ENCODE measurements at places on chromosomes 11 and 22.

DNA sequence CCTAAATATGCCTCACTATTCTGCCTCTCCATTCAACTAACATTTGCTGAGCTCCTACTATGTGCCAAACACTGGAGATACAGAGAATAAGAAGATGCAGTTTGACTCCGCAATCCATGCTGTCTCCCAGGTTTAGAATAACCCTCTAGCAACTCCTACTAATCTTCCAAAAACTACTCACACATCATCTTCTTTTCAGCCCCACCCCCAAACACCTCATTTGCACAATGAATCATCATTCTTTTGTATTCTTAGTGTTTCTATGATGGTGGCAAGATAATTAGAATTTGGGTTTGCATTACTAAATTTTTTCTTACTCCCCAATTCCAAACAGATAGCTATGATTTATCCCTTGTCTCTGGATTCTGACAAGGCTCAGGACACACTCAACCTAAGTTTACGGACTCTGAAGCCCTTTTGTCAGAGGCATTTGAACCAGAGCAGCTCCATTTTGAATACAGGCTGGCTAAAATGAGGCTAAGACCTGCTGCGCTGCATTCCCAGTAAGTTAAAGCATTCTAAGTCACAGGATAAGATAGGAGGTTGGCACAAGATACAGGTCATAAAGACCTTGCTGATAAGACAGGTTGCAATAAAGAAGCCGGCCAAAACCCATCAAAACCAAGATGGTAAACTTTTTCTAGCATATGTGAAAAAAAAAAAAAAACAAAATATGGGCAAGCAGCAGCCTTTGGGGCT is 1038.9 kb downstream of the DLG2 start:
- DNase-seq = no peak

DNA sequence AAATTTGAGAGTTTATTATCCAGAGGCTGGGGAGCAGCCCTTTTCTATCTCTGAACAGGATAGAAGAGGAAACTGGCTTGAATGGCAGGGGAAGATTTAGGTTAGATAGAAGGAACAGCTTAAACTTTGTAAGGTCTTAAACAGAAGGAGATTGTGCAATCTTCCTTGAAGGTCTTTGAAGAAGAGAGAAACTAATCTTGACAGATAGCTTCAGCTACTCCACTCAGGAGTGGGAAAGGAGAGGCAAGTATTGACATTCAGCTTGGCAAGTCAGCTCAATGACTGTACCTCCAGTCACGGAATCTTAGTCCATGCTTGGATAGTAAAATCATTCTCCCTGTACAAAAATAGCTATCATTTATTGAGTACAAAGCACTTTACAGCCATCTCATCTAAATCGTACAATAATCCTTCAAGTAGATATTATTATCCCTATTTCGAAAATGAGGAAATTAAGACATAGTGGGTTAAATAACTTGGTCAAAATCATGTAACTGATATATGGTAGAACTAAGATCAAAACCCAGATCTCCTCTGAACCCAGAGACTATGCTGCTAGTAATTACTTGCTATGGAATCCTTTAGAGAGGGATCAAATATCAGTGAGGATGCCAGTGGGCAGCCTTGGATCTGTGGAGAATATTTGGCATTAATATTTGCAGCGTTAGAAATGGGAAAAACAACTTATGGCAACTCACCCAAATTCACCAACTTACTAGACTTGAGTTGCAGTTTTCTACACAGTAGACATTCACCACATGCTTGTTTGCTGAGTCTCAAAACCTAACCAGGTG is 14.6 kb downstream of the C11orf97 start:
- no peak for DNase-seq

- no peak for DNase-seq
Measured at GRCh38 chr22:48960576-48960975, 867.1 kb downstream of the BRD1 start.

DNA sequence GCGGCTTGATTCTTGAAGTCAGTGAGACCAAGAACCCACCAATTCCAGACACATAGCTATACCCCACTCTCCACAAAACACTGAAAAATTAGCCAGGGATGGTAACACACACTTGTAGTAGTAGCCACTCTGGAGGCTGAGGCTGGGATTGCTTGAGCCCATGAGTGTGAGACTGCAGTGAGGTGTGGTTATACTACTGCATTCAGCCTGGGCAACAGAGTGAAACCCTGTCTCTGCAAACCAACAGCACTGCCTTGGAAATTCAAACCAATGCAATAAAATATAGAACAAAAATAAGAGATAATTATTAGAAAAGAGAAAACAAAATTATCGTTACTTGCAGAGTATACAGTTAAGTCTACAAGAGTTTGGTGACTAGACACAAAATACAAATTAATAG is 20.2 kb upstream of the PRDM10 start:
- no peak for DNase-seq

- no peak for DNase-seq
Measured at GRCh38 chr11:34264303-34265110, 93.3 kb downstream of the ABTB2 start.

DNA sequence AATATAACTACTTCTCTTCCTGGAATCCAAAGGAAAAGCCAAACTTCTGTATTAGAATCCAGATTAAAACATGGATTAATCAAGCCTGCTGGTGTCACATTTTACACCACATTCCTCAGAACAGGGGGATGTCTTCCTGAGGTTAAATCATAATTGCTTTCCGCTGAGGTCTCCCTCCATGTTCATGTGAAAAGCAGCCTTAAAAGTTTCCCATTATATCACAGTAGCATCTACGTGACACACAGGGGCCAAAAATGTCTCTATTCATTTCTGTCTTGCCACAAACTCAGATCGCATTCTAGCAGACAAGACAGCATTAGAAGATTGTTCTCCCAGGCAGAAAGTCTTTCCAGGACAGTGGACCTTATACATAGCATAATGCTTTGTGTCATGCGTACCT is 788.7 kb downstream of the OPCML start:
- no peak for DNase-seq

GRCh38 chr11:102061276-102061675 is 14.0 kb downstream of the CFAP300 start:
- no peak for DNase-seq

DNA sequence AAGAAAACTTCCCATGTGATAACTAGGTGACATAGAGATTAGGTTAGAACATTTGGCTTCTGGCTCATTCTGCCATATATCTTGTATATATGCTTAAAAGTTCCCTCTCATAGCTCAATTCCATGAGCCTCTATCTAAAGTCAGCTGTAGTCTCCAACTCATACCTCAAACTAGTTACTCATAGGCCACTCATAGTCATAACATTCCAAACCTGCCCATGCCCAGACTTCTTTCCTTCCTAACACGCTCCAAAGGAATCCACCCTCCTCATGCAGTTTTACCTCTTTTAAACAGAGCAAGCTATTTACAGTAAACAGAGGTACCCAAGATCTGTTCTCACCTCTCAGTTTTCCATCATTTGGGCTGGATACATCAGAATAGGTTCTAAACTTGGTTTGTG is 39.4 kb downstream of the GLYATL2 start:
- no peak for DNase-seq

GRCh38 chr11:8867035-8867434 is 44.0 kb upstream of the AKIP1 start:
- DNase-seq = no peak

GRCh38 chr11:16326679-16327297 is 29.6 kb downstream of the SOX6 start:
- no peak for DNase-seq

DNA sequence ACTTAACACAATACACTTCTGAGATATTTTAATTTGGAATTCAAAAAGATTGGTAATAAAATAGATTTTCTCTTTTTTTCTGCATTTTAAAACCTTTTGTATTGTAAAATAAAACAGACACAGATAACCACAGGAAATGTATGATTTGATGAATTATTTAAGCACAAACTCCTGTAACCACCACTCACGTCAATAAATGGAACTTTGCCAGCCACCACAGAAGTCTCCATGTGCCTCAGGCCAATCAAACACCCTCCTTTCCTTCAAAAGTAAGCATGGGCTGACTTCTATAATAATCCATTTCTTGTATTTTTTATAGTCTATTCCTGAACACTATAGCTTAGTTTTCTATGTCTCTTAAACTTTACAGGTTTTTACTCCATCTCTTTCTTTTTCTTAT is 721.7 kb downstream of the DLG2 start:
- DNase-seq = no peak

DNA sequence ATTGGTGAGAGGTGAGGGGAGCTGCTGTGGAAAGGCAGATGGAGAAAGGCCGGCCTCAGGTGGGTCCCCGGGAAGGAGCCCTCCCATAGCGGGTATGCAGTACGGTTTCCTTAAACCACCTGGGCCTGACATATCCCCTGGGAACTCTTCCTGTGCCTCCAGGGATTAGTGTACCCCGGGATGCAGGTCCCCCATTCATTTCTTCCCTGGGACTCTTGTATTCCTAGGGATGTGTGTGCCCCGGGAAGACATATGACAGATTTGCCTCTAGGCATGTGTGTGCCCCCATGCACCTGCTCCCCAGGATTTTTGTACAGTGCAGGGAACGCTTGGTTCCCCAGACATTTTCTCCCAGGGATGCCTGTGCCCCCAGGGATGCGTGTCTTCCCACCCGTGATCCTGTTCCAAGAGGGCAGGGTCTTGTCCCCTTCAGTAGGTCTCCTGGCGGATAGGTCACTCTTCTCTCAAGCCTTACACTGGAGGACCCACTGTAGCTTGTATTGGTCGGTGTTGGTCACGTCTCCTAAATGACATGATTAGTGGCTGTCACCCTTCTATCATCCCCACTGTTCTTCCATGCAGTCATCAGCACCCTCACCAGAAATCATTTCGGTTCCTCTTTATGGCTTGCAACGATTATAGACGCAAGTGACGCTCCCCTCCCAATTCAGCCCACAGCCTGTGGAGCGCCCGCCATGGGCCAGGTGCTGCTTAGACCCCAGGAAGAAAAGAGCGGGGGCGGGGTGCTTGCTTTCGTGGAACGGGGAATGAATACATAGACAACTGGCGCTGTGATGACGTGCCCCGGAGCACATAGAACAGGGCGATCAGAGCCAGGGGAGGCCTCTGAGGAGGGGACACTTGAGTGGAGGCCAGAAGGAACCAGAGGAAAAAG is 1.3 kb downstream of the PARVB start:
- no peak for DNase-seq

- DNase-seq = no peak
Measured at GRCh38 chr11:115941481-115941993, 437.3 kb upstream of the CADM1 start.

DNA sequence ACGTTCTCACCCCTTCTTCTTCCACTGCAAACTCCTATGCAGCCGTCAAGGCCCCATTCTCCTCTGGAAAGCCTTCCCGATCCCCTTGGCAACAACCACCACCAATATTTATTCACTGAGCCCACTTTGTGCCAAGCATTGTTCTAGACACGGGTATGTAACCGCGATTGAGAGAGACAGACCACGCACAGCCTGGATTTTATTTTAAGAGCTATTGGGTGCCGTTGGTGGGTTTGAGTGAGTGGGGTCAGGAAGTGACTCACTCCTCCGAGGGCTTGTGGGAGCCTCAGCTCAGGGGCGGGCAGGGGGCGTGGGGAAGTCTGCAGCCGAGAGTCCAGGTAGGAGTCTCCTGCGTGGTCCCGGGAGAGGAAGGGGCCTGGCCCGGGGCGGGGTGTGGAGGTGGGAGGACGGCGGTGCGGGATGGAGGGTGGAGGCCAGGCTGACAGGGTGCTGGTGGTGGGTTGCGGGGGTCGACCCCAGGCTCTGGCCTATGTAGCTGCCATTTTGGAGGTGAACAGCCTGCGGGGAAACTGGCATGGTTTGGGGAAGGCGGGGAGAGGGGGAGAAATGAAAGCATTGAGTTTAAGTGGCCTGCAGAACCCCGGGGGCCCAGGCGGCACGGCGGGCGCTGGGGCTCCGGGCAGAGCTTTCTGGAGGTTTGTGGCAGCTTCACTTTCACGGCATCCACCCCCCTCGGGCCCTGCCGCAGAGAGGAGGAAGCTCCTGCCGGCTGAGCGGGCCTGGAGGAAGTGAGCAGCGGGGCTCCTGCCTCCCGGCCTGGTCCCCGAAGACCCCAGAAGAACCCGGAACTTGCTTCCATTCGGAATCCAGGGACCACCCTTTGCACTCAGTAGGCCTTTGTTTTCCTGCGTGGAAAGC is 547 bp downstream of the PARVG start:
- DNase-seq = no peak

DNA sequence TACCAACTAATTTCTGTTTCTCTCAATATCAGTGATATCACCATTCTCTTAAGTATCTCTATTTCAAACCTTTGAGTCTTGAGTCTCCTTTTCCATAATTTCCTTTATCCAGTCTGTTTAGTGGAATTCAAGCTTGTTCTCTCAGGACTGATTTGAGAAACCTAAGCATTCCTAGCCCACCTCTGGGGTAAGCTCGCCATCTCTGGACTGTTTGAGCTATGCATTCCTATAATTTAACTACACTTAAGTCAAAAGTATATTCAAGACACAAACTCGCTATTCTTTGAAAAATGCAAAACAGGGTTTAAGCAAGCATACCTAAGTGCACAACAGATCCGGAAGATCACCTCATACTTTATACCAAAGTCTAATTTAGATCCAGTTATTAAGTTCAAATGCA is 2.1 kb upstream of the DLAT start:
- no peak for DNase-seq

GRCh38 chr22:35099883-35100282 is 33.9 kb downstream of the ISX start:
- no peak for DNase-seq

DNA sequence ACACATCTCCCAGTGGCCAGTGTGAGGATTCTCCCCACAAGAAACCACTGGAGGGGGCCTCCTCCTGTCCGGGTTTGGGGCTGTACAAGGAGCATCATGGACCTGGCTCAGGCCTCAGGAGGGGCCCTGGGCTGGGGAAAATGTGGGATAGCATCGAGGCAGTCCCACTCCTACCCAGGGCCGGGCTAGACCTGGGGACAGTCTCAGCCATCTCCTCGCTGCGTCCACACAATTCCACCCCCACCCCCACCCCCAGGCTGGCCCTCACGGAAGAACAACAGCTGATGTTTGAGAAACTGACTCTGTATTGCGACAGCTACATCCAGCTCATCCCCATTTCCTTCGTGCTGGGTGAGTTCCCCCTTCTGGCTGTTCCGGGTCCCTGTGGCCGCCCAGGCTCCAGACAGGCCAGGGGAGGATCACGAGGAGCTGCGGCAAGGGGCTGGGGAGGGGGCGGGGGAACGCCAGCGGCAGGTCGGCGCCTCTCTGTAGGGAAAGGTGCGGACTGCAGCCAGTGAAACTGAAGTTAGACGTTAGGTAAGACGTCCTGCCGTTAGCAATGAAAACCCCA is 4.8 kb downstream of the BEST1 start:
- no peak for DNase-seq

GRCh38 chr11:113267493-113267892 is 46.9 kb upstream of the TTC12 start:
- DNase-seq = no peak

- no peak for DNase-seq
Measured at GRCh38 chr11:3123305-3123704, 41.8 kb downstream of the OSBPL5 start.

- no peak for DNase-seq
Measured at GRCh38 chr22:26680485-26680884, 23.1 kb downstream of the MIAT start.

GRCh38 chr22:37195921-37196320 is 7.9 kb upstream of the C1QTNF6 start:
- no peak for DNase-seq
